A673 (cell line): ENCODE measurements at places on chromosomes 13 and 19.
A peak's percentile ranks its signal among the peaks of the same experiment; 100 is the strongest.

GRCh38 chr13:34608331-34608730, 333.7 kb upstream of the NBEA start:
- H3K36me3 ChIP-seq, result no peaks in the 10 kb centered on the region
- no peak overlapping the region for H3K27ac ChIP-seq
- H3K27me3 ChIP-seq, result no peaks in the 10 kb centered on the region
- DNase-seq, result no peak
- H3K4me3 ChIP-seq, result no peak overlapping the region

- H3K36me3 ChIP-seq, result no peaks in the 10 kb centered on the region
- no peak for DNase-seq
- no peak overlapping the region for H3K27ac ChIP-seq
- no peak overlapping the region for H3K4me3 ChIP-seq
- H3K4me1 ChIP-seq, result no peaks in the 10 kb centered on the region
- no peaks in the 10 kb centered on the region for H3K27me3 ChIP-seq
Observed at GRCh38 chr13:113036401-113036800, 67.4 kb downstream of the MCF2L start.

GRCh38 chr13:106616729-106617128, 48.8 kb upstream of the ARGLU1 start:
- no peak overlapping the region for H3K27ac ChIP-seq
- no peak for DNase-seq
- peaks cover 15% of the 10 kb centered on the region for H3K27me3 ChIP-seq
- H3K4me3 ChIP-seq, result no peak overlapping the region

GRCh38 chr13:34747507-34747906, 194.6 kb upstream of the NBEA start:
- no peaks in the 10 kb centered on the region for H3K27me3 ChIP-seq
- no peaks in the 10 kb centered on the region for H3K4me1 ChIP-seq
- H3K4me3 ChIP-seq, result no peak overlapping the region
- no peak overlapping the region for H3K27ac ChIP-seq

- no peak overlapping the region for H3K4me3 ChIP-seq
- H3K4me1 ChIP-seq, result no peaks in the 10 kb centered on the region
- no peaks in the 10 kb centered on the region for H3K27me3 ChIP-seq
- no peak overlapping the region for H3K27ac ChIP-seq
- no peaks in the 10 kb centered on the region for H3K36me3 ChIP-seq
Observed at GRCh38 chr19:38556521-38557174, 61.1 kb downstream of the MAP4K1 start.

GRCh38 chr19:39708594-39708993, 4.3 kb downstream of the LGALS14 start:
- H3K4me3 ChIP-seq, result no peak overlapping the region
- H3K4me1 ChIP-seq, result no peaks in the 10 kb centered on the region
- no peak for DNase-seq

- H3K4me3 ChIP-seq, result no peak overlapping the region
- H3K4me1 ChIP-seq, result no peaks in the 10 kb centered on the region
- no peaks in the 10 kb centered on the region for H3K36me3 ChIP-seq
- no peak overlapping the region for H3K27ac ChIP-seq
- peak; percentile 68 for DNase-seq
Observed at GRCh38 chr13:27339299-27339698, 68.7 kb downstream of the RASL11A start.

DNA sequence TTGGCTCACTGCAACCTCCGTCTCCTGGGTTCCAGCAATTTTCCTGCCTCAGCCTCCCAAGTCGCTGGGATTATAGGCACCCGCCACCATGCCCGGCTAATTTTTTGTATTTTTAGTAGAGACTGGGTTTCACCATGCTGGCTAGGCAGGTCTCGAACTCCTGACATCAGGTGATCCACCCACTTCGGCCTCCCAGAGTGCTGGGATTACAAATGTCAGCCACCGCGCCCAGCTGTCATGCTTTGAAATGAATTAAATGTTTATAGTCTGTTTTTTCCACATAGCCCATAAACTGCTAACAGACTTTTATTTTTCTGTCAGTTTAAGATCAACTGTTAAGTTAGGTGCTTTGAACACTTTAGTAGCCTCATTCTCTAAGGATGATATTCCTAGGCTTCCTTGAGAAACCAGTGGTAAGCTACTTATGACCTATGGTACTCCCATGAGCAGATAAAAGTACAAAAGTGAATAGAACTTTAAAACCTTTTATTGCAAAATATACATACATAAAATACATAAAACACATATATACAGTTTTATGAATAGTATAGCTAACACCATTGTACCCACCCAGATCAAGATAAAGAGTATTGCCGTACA, 13.6 kb downstream of the TPP2 start:
- no peak for DNase-seq
- no peaks in the 10 kb centered on the region for H3K27me3 ChIP-seq
- H3K36me3 ChIP-seq, result peaks cover 23% of the 10 kb centered on the region
- H3K27ac ChIP-seq, result no peak overlapping the region
- H3K4me1 ChIP-seq, result no peaks in the 10 kb centered on the region

GRCh38 chr19:29966588-29967249, 24.7 kb downstream of the URI1 start:
- no peaks in the 10 kb centered on the region for H3K36me3 ChIP-seq
- H3K4me1 ChIP-seq, result peaks cover 78% of the 10 kb centered on the region
- H3K27me3 ChIP-seq, result no peaks in the 10 kb centered on the region
- peak; percentile 44 for DNase-seq
- H3K27ac ChIP-seq, result peak overlapping the region; percentile 10
- no peak overlapping the region for H3K4me3 ChIP-seq

GRCh38 chr13:96025283-96025682, 27.9 kb downstream of the UGGT2 start:
- H3K4me3 ChIP-seq, result no peak overlapping the region
- no peak for DNase-seq

DNA sequence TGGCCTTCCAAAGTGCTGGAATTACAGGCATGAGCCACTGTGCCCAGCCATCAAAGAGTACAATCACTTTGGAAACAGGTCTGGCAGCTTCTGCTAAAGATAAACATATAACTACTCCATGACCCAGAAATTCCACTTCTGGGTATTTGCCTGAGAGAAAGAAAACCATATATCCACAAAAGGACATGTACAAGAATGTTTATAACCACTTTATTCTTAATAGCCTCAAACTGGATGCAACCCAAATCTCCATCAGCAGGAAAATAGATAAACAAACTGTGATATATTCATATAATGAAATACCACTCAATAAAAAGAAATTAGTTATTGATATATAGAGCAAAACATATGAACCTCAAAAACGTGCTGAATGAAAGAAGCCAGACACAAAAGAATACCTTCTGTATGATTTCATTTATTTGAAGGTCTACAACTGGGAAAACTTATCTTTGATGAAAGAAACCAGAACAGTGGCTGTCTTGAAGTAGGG, 40.5 kb downstream of the TEX26 start:
- H3K36me3 ChIP-seq, result no peaks in the 10 kb centered on the region
- H3K4me3 ChIP-seq, result no peak overlapping the region
- no peaks in the 10 kb centered on the region for H3K27me3 ChIP-seq

DNA sequence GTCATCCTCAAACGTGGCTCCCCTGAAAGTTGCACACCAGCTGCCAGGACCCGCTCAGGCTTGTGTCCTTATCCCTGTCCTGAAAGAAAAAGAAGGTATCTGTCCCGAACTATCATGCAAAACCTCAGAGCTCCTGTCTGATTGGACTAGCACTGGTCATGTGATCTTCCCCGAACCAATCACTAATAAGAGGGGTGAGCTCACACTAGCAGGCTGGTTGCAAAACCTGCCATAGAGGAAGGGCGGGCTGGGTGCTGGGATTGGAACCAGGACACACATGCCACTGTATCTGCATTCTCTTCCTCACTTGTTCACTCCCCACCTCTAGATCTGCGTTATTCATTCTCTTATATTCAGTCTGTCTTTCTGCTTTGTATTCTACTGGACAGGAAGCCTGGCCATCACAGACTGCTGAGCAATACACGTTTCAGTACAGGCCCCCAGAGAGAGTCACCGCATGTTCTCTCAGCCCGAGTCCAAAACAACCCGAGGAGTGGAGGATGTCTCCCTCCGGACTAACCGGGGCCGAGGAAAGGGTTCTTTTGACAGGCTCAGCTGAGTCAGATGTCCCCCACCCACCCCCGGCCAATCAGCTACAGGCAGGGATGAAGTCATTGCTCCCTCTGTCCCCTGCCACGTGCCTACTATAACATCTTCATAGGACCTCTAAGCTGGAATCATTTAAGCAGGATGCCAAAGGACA, 97.7 kb downstream of the SIPA1L3 start:
- H3K36me3 ChIP-seq, result no peaks in the 10 kb centered on the region
- H3K27me3 ChIP-seq, result no peaks in the 10 kb centered on the region
- peaks cover 22% of the 10 kb centered on the region for H3K4me1 ChIP-seq
- H3K4me3 ChIP-seq, result peak overlapping the region; percentile 43

GRCh38 chr13:23794267-23795161, 94.7 kb downstream of the MIPEP start:
- H3K4me1 ChIP-seq, result no peaks in the 10 kb centered on the region
- no peak overlapping the region for H3K4me3 ChIP-seq
- no peaks in the 10 kb centered on the region for H3K36me3 ChIP-seq
- DNase-seq, result no peak
- H3K27me3 ChIP-seq, result no peaks in the 10 kb centered on the region

DNA sequence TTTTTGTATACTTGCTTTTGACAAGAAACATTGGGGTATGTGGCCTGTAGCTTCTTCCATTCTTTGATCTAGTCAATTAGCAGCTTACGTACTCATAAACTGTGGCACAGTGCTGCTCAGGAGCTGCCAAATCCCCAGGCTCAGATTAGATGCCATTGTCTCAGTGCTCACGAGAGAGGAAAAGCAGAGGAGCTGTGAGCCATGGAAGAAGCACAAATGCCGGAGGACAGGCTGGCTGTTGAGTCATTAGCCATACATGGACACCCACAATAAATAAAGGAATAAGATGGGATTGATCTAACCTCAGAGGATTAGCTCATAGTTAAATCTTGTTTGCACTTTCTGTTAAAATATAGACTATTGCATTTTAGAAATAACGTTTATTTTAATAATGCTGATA, 121.7 kb downstream of the POSTN start:
- no peaks in the 10 kb centered on the region for H3K27me3 ChIP-seq
- peaks cover 5% of the 10 kb centered on the region for H3K4me1 ChIP-seq
- no peaks in the 10 kb centered on the region for H3K36me3 ChIP-seq
- no peak overlapping the region for H3K27ac ChIP-seq

DNA sequence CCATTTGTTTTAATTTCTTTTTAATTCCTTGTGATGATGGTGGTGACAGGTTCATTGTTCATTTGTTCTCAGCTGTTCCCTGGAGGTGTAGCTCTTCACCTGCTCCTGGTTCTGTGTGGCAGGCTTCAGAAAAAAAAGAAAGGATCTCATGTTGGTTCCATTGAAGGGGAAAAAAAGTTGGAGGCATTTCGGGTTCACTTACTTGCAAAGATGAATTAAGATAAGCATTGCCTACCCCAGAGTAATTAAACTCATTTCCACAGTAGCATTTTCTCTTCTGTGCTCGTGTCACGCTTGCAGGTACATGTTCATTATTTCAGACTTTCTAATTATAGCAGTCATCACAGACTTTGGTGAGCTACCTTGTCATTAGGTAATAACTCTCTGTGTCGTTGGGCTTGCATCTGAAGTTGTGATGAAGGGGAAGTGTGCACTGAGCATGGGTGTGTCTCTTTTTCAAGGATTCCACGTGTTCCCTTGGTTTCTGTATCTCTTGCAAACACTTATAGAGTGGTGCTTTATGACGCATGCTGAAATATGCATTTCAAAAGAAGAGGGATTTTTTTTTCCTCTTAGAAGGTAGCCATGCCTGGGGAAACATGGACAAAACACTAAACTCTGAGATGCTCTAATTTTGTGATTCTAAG, 69.1 kb downstream of the MTUS2 start:
- H3K27me3 ChIP-seq, result peaks cover 2% of the 10 kb centered on the region
- no peaks in the 10 kb centered on the region for H3K36me3 ChIP-seq
- DNase-seq, result no peak

GRCh38 chr13:41065078-41065477, 3.8 kb downstream of the WBP4 start:
- H3K36me3 ChIP-seq, result peaks cover 67% of the 10 kb centered on the region
- DNase-seq, result no peak
- H3K4me3 ChIP-seq, result no peak overlapping the region

DNA sequence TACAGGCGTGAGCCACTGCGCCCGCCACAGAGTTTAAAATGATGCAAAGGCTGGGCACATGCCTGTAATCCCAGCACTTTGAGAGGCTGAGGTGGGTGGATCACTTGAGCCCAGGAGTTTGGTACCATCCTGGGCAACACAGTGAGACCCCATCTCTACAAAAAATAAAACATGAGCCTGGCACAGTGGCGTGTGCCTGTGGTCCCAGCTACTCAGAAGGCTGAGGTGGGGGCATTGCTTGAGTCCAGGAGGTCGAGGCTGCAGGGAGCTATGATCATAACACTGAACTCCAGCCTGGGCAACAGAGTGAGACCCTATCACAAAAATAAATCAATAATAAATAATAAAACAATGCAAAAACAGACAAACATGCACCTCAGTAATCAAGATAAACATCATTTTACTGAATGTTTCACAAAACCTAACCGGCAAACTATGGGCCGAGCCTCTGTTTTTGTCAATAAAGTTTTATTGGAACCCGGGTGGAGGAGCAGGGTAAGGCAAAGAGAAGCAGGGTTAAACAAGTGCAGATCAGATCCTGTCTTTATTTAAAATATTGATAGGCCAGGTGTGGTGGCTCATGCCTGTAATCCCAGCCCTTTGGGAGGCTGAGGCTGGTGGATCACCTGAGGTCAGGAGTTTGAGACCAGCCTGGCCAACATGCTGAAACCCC, 2.0 kb upstream of the PEAK3 start:
- H3K4me1 ChIP-seq, result no peaks in the 10 kb centered on the region
- no peak overlapping the region for H3K27ac ChIP-seq
